Astrocyte of the cerebellum (primary cell): ENCODE measurements at places on chromosomes 16 and 17.
A peak's percentile ranks its signal among the peaks of the same experiment; 100 is the strongest.

DNA sequence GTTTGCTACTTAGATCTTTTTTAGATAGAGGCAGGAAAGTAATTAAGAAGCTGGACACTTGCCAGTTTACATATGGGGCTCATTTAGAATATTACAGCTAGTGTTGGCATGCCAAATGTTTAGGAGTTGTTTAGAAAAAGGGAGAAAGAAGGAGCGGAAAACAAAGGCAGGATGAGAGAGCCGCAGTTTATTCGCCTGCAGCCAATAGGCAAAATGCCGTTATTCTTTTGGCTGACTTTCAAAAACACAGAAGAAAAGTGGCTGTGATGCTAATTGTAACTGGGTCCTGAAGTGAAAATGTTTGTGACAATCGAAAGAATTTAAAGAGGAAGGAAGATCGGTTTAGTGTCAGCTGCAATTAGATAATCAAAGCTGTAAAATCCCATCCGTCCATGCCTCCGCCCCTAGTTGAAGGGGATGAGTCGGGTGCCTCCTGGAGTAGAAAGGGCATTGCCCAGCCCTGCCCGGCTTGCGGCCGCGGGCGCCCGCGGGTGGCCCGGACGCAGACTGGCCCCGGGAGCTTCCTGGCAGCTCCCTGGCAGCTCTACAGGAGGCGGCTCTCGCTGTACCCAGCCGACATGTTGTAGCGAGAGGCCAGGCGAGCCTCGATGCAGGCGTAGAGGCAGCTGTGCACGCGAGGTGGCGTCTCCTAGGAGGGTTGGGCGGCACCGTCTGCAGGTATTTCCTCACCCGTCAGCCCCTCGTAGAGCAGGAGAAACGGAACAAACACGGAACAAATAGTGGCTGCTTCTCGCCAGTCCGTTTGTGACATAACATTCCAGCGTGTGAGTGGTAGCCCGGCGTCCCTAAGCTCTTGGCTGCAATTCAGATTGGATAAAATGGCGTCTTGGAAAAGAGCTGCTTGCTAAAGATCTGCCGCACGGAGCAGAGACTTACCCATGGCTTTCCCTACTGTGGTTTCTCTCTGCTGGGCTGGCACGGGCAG is 82.2 kb downstream of the TNRC6C start:
- DNase-seq = peak; percentile 35

DNA sequence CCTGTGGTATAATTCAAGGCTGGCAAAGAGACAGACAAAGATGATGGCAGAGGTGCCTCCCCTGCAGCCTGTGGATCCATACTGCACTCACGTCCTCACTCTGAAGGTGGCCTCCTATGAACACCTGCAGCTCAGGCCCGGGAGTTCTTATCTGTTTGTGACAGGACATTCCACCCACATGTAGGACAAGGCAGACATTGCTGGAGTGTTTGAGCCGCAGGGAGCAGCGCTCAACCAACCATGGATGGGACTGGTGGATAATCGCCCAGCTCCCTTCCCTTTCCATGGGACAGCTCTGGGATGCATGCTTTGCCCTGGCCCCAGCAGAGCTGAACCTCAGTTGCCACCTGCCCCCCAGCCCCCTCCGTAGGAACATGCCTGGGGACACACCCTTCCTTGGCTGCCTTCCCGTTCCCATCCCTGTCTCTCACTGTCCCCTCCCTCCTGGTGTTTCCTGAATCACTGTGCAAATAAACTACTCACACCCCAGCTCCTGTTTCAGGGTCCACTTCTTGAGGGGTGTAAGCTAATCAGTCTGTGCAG is 22.2 kb downstream of the ITPRIPL2 start:
- DNase-seq = no peak

- DNase-seq = peak; percentile 6
Observed at GRCh38 chr16:22098405-22099255, 6.3 kb downstream of the VWA3A start.

- DNase-seq = no peak
Observed at GRCh38 chr17:47978324-47978723, 7.4 kb downstream of the CDK5RAP3 start.

- no peak for DNase-seq
Observed at GRCh38 chr16:2384426-2384825, 43.9 kb upstream of the ABCA3 start.

DNA sequence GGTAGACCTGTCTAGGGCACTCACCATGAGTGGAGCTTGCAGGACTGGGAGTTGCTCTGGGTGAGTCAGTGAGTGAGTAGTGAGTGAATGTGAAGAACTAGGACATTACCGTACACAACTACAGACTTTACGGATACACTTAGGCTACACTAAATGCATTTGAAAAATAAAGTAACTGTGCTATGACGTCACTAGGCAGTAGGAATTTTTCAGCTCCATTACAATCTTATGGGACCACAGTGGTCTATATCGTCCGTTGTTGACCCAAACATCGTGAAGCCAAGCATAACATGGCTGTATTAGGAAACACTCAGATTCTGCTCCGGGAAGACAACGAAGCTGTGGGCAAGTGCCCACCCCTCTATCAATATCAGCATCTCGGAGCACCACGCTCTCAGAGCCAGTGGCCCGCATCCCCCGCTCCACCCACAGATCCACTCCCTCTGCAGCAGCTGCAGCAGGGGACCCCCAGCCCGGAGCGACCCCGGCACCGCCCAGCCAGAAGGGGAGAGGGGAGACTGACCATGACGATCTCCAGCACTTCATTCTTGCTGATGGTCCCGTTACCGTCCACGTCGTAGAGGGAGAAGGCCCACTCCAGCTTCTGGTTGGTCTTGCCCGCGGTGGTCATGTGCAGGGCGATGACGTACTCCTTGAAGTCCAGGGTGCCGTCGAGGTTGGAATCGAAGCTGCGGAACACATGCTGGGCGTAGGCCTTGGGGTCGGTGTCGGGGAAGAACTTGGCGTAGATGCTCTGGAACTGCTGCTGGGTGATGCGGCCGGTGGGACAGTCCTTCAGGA is 594 bp downstream of the RCVRN start:
- DNase-seq = no peak

- DNase-seq = no peak
Observed at GRCh38 chr17:33318241-33318640, 25.1 kb upstream of the ASIC2 start.

- no peak for DNase-seq
Observed at GRCh38 chr16:68298907-68299561, 11.7 kb downstream of the SLC7A6OS start.

- no peak for DNase-seq
Observed at GRCh38 chr16:86525696-86526095, 15.4 kb downstream of the FOXF1 start.
